Stimulated activated CD8-positive, alpha-beta memory T cell treated with anti-CD3 and anti-CD28 coated beads, Interleukin-15, amount 100 ng/mL, for 4 hours (primary cell): ENCODE measurements at places on chromosomes 16 and 17.

GRCh38 chr16:29736764-29737163 is 9.0 kb downstream of the C16orf54 start:
- DNase-seq = no peak

DNA sequence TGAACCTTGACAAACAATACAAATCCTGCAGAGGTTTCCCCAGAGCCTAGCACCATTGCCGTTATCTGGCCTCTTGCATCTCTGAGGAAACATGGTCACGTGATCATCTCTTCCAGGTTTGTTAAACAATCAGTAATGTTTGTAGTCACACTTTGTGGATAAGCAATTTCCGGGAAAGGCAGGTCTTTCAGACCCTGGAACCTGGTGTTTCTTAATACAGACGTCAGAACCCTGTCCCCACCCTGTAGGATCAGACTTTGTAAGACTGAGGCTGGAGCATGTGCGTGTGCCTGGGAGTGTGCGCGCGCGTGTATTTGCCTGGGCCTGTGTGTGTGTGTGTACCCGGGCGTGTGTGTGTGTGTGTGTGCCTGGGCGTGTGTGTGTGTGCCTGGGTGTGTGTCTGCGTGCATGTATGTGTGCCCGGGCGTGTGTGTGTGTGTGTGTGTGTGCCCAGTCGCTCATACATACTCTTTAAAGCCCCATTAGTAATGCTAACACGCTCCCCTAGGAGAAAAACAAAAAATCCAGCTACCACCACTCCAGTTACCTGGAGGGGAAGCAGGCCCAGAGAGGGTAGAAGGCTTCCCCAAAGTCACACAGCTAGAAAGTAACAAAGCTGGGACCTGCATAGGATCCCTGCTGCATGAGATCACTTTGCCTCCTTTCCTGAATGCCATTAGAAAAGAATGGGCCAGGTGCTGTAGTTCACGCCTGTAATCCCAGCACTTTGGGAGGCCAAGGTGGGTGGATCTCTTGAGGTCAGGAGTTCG is 5.3 kb downstream of the CTNS start:
- no peak for DNase-seq

DNA sequence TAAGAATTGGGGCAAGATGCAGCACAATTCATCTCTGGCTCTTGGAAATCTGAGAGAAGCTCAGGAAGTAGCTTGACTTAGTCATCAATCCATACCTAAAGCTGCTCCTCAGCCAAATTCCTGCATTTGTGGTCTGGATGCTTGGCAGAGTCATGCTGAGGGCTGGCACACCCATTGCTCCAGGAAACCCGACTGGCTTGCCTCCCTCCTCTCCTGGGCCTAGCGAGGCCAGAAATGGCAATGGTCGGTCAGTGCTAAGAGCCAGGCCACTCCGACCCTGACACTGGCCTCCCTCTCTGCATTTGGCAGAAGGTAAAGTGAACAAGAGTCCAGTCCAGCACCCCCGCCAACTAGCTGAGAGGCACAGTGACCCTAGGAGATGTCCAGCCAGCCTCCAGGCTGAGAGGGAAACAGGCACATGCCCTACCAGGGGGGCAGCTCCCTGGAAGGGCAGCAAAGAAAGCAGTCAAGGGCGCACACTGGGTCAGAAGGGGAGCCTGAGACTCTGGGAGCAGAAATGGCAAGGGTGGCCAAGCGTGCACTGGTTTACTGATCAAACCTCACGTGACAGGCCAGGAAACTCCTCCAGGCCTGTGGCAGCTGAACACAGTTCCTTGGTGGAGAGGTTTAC is 10.0 kb downstream of the POLDIP2 start:
- DNase-seq = no peak

GRCh38 chr17:2062571-2063183 is 7.8 kb downstream of the HIC1 start:
- DNase-seq = no peak

GRCh38 chr16:65884018-65884417 is 482.5 kb upstream of the CDH5 start:
- DNase-seq = no peak

DNA sequence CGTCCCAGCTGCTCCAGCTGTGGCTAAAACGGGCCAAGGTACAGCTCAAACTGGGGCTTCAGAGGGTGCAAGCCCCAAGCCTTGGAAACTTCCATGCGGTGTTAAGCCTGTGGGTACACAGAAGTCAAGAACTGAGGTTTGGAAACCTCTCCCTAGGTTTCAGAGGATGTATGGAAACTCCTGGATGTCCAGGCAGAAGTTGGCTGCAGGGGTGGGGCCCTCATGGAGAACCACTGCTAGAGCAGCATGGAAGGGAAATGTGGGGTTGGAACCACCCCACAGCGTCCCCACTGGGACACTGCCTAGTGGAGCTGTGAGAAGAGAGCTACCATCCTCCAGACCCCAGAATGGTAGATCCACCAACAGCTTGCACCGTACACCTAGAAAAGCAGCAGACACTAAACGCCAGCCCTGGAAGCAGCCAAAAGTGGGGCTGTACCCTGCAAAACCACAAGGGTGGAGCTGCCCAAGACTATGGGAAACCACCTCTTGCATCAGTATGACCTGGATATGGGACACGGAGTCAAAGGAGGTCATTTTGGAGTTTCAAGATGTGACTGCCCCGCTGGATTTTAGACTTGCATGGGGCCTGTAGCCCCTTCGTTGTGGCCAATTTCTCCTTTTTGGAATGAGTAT is 2.2 kb downstream of the SDR42E1 start:
- no peak for DNase-seq

DNA sequence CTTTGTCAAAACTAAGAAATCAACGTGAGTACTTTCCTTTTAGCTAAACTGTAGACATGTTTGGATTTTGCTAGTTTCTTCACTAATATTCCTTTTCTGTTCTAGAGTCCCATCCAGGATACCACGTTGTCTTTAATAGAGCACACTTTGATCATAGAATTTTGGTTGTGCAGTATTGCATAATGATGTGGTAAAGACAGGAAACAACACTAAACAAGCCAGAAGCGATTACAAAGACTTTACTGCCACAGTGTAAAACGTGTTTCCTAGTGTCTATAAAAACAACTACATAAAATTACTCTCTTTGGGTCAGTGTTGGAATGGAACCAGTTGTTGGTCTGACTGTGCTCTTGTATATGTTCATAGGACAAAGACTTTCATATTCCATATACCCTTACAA is 19.3 kb downstream of the SHISA9 start:
- no peak for DNase-seq

- DNase-seq = no peak
Measured at GRCh38 chr16:46885960-46886763, 2.0 kb downstream of the GPT2 start.

- DNase-seq = no peak
Measured at GRCh38 chr16:26744430-26744829, 322.3 kb upstream of the C16orf82 start.

GRCh38 chr16:14007450-14007849 is 63.7 kb upstream of the MRTFB start:
- no peak for DNase-seq

DNA sequence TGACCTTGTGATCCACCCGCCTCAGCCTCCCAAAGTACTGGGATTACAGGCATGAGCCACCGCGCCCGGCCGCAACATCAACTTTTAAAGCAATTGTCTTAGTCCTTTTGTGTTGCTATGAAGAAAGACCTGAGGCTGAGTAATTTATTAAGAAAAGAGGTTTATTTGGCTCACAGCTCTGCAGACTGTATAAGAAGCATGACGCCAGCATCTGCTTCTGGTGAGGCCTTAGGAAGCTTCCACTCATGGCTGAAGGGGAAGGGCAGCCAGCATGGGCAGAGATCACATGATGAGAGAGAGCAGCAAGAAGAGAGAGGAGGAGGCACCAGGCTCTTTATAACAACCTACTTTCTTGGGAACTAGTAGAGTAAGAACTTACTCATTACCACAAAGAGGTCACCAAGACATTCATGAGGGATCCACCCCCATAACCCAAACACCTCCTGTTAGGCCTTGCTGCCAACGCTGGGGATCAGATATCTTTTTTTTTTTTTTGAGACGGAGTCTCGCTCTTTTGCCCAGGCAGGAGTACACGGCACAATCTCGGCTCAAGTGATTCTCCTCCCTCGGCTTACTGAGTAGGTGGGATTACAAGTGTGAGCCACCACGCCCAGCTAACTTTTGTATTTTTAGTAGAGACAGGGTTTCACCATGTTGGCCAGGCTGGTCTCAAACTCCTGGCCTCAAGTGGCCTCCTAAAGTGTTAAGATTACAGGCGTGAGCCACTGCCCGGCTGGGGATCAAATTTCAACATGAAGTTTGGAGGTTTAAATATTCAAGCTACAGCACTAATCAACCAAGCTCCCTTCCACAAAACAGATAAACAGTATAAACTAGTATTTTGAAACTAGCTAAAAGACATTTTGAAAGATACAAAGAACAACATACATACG is 21.4 kb upstream of the GPT2 start:
- DNase-seq = no peak

DNA sequence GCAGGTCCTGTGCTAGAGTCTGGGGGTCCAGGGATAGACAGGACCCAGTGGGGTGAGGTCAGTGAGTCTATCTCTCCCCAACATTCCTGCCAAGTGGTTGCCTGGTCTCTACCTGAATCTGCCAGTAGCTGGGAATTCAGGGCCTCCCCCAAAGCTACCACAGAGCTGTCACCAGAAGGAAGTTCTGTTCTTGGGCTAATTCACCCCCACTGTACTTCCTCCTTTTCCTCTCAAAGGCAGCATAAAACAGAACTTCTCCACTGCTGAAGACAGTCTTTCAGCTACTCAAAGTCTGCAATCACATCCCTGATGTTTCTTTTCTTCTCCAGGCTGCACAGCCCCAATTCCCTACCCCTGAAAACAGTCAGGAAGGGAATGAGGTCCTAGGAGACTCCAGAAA is 8.7 kb downstream of the CAMTA2 start:
- no peak for DNase-seq

- no peak for DNase-seq
Measured at GRCh38 chr17:50848711-50849110, 13.3 kb downstream of the WFIKKN2 start.

DNA sequence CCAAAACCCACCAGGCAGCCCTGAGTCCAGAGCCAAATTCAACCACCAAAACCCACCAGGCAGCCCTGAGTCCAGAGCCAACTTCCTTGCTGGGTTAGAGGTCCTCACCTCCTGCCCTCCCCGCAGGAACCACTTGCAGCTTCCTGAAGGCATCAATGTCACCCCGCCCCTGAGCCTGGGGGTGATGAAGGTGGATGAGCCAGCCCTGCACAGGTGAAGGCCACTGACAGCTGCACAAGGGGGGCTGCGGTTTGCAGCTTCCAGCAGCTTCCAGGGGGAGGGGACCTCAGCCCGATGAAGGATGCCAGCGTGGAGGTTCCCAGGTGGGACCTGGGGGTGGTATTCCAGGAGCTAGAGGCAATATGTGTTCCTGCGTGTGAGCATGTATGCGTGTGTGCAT is 7.6 kb upstream of the CSNK1D start:
- DNase-seq = no peak

GRCh38 chr16:69260019-69260418 is 51.1 kb upstream of the VPS4A start:
- no peak for DNase-seq

DNA sequence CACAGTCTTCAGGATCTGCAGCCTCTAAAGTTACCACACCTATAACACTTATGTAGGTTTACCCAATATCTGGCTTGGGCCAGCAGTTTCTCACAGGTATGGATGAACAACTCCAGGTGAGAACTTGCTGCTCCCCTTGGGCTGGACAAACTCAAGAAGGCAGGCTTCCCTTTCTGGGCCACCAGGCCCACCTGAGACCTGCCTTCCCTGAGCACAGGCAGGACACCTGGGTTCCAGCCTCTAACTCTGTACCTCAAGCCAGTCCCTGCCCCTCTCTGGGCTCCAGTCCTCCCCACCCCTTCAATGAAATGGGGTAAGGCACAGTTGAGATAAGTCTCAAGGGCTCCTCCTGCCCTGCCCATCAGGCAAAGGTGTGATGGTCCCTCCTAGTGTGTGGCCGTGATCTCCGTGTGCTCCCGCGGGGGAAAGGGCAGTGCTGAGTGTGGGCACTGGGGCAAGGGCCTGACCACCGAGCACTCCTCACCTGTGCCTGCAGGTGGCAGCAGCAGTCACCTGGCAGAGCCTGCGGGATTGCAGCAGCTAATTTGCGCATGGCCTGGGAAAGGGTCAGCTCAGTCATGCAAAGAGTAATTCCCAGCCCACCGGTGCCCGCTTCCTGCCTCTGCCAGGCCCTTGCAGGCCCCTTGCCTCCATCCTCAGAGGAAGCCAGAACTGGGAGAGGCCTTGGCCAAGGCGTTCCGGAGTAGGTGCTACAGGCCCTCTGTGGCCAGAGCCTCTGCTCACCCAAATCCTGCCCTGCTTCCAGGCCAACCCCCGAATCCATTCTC is 28.2 kb upstream of the ADGRG1 start:
- no peak for DNase-seq

GRCh38 chr17:74746922-74747321 is 1.5 kb upstream of the NHERF1 start:
- DNase-seq = no peak

- DNase-seq = no peak
Measured at GRCh38 chr17:1110541-1110861, 69.3 kb downstream of the ABR start.

DNA sequence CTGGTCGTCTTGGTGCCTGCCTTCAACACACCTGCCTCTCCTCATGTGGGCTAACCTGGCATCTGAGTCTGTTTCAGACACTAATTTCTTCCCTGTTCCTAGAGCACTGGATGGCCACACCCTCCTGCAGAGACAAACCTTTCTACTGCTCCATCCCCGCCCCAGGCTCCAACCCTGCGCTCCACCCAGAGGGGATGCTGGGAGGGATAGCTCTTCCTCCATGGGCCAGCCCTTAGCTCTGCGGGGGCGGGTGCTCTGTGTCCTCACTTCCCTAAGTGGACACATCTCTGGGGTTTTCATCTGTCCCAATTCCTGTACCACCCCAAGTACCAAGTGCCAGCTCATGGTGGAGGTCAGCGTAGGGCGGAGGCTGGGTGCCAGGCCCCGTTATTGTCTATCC is 11.0 kb upstream of the CRISPLD2 start:
- no peak for DNase-seq

DNA sequence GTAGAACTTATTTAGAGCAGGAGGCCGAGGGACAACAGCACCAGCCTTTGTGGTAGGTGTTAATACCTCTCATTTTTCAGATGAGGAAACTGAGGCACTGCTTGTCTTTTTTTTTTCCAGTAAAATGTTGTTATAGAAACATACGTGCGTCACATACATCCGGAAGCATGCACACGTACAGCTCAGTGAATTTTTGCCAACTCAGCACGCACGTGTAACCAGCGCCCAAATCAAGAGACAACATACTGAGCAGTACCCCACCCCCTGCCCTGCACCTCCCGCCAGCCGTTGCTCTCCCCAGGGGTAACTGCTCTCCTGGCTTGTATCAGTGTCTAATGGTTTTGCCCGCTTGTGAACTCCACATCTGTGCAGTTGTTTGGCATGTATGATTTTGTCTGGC is 92.0 kb downstream of the CMIP start:
- no peak for DNase-seq

- DNase-seq = no peak
Measured at GRCh38 chr16:10878644-10879501, 1.9 kb downstream of the CIITA start.

- no peak for DNase-seq
Measured at GRCh38 chr16:49049191-49049590, 232.4 kb downstream of the CBLN1 start.
